ENCODE measurements at places on chromosomes 1 and 21.
A peak's percentile ranks its signal among the peaks of the same experiment; 100 is the strongest.

- DNase-seq, result no peak
These were observed 20.3 kb downstream of the STK40 start for GRCh38 chr1:36365381-36365780.

DNA sequence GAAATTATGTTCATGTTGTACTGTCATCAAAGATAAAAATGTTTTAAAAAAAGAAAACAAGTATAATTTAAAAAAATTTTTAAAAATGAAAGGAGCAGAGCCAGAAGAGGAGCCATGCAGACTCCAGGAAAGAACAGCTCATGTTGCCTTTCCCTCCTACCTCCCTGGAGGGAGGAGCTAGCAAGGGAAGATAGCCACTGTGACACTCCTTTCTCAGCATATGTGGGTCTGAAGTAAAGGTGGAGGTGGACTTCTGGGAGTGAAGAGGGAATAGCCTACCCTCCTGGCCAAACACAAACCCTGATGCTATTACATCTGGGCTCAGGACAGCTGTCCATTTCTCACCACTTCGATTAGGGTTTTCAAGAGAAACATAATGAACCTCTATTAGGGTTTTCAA is 54.2 kb downstream of the SLC2A1 start:
- no peak for DNase-seq

DNA sequence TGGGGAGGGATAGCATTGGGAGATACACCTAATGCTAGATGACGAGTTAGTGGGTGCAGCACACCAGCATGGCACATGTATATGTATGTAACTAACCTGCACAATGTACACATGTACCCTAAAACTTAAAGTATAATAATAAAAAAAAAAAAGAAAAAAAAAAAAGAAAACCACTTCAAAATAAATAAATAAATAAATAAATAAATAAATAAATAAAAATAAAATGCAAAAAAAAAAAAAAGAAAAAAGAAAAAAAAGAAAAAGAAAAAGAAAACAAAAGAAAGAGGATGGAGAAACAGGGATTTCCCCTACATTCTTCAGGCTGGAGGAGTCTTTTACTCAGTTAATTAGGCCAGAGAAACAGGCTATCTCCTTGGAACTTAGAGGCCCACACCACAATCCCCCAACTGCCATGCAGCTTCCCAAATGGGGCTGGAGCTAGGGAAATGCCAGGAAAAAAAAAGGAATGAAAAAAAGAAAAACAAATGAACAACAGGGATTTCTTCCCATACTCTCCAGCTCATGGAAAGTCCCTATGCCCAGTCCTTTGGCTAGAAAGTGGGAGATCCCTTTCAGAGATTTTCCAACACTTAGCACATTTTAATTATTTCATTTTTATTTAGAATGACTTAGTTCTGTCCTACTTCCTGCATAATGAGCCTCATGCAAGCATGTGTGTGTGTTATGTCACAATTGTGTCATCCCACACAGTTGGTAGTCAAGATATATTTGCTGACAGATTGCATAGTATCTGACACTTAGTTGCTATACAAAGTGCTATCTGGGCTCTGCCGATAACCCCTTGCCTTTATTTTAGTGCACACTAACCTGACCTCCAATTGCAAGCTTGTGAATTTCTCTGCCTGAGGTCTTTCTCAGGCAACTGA is 486.4 kb downstream of the PLPP3 start:
- DNase-seq, result no peak

DNA sequence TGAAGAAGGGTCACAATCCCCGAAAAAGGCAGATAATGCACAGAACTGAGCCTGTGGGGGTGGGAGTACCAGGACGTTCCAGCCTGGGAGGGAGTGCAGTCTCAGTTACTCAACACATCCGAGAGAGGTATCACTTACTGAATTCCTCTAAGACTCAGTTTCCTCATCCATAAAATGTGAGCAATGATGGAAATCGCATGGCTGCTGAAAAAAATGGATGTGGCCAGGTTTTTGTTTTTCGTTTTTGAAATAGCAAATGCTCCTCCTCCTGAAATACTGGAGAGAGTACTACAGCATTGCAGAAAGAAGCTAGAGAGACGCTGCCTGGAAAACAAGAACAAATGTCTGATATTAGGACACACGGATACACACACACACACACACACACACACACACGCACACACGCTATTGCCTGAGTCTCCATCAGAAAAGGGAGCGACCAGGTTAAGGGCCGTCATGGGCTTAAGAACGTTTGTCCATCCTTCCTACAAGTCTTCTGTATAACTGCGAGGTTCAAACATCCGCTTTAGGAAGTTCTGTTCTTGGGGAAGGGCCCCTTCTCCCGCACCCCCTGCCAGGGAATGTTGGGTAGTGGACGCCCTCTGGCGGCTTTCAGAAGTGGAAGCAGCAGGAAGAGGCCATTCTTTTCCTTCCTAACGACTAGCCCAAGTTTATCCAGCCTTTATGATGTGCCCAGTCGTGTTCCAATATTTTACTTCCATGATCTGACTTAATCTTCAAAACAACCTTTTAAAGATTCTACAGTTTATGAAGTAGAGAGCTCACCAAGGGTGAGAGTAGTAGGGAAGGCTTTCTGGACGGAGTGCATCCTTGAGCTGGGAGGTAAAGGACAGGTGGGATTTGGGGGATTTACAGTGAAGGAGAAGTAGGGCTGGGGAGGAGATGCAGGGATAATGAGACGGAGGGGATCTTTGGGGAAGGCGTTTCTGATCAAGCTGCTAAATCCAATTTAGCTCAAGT is 699 bp upstream of the NES start:
- DNase-seq, result no peak

DNA sequence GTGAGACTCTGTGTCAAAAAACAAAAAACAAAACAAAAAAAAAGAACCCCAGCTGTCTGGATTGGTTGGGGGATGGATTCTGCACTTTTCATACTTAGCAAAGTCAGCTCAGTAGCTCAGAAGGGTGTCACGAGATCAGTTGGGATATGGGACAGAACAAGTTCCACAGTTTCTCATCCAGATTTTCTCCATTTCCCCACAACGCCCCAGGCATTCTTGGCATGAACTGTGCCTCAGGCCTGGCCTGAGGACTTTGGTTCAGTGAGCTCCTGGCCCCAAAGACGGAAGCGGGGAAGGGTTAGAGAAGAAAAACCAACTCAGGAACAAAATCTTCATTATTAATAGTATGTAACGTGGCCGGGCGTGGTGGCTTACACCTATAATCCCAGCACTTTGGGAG is 1.9 kb downstream of the AKR7A2 start:
- DNase-seq, result no peak

- no peak for DNase-seq
These were observed 286.0 kb downstream of the HLX start for GRCh38 chr1:221164951-221165838.

GRCh38 chr1:154869351-154870114 is 548 bp downstream of the KCNN3 start:
- no peak for DNase-seq

DNA sequence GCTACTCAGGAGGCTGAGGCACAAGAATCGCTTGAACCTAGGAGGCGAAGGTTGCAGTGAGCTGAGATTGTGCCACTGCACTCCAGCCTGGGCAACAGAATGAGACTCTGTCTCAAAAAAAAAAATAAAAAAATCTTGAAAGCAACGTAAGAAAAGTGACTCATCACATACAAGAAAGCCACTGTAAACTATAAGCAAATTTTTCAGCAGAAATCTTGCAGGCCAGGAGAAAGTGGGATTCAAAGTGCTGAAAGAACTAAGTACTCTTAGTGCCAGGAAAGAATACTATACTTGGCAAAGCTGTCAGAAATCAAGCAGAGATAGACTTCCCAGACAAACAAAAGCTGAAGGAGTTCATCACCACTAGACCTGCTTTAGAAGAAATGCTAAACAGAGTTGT is 4.4 kb upstream of the HMGN1 start:
- no peak for DNase-seq

DNA sequence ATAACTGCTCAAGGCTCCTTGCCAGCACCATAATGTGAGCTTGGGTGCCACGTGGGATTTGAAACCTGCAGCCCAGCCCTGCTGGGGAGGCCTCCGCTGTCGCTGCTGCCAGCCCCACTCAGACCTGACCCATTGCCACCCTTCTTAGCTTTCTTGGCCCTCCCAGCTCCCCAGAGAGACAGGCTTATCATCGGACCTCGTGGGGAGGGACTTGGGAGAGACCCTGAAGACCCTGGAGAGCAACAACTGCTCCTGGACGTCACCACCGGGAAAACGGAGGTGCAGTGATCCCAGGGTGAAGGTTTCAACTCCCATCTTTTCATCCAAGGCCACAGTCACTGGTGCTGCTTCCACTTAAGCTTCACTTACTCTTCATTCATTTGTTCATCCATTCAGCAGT is 596.1 kb downstream of the PTPRU start:
- no peak for DNase-seq

DNA sequence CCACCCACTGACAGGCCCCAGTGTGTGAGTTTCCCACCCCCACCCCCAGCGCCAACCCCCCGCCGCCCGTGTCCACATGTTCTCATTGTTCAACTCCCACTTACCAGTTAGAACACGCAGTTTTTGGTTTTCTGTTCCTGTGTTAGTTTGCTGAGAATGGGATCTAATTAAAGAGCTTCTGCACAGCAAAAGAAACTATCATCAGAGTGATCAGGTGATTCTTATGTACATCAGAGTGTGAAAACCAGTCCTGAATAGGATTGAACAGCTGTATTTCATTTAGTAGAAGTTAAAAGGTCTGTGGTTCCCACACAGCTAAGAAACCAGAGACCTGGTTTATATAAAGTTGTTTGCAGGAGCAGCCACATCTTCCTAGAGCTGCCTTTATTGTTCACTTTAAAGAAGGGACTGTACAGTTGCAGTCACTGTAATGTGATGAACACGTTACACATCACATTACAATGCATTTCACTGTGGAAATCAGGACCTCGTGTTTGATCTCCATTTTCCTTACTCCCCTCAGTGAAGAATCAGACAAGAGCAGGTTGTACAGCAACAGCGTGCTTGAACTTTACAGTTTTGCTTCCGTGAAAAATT is 1.2 kb downstream of the GBP6 start:
- no peak for DNase-seq

DNA sequence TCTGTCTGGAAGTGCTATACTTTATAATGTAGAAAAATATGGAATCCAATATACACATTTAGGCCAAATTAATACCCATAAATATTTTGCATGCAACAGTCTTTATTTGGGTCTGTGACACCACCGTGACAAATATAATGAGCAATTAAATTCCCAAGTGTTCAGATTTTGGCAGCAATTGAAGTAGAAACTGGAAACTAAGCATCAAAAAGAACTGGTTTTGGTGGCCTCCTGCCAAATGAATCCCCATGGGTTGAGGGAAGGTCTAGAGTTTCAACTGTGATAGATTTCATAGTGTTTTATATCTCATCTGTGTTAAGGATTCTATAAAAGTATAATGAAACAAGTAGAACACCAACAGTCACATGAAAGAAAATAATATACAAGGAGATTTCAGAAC is 88.4 kb downstream of the DPYD start:
- no peak for DNase-seq

- DNase-seq, result no peak
These were observed 27.3 kb downstream of the STUM start for GRCh38 chr1:226575739-226576378.

- DNase-seq, result peak; percentile 42
These were observed 126.0 kb downstream of the NR5A2 start for GRCh38 chr1:200153277-200154055.

- DNase-seq, result no peak
These were observed 4.4 kb downstream of the TMEM200B start for GRCh38 chr1:29119121-29119929.

DNA sequence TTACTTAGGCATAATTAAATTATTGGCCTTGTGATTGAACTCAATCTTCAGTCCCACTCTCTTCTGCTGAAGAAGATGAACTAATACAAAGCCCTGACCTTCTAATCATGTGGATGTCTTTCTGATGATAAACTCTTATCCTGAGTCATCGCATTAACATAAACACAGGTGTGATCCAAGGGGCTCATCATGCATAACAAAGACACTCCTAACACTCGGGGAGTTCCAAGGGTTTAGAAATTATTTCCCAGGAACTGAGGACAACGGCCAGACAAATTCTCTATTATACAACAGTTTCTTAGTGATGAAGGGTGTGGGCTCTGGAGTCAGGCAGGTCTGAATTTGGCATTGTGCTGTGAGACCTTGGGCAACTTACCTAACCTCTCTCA is 18.0 kb downstream of the DUSP10 start:
- no peak for DNase-seq

DNA sequence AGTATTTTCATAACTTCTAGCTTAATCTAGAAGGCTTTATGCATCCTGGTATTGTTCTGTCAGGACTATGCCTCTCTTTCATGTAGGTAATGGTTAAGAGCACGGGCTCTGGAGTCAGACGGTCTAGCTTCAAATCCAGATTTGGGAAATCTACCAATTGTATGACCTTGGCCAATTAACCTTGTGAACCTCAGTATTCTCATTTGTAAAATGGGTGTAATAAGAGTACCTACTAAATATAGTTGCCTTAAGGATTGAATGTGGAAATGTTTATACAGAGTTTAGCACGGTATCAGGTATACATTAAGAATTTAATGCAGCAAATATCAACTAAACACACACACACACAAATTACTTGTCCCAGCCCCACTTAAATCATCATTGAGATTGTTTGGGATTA is 97.3 kb upstream of the RAB3GAP2 start:
- DNase-seq, result no peak

GRCh38 chr1:211424018-211424417 is 67.9 kb downstream of the RD3 start:
- no peak for DNase-seq

DNA sequence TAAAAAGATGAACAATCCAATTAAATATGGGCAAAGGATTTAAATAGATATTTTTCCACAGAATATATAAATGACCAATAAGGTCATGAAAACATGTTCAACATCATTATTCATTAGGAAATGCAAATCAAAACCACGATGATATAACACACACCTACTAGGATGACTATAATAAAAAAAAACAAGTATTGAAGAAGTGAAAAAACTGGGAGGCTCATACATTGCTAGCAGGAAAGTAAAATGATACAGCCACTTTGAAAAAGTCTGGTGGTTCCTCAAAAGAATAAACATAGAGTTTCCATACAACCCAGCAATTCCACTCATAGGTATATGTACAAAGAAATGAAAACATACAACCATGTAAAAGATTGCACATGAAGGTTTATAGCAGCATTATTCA is 75.7 kb upstream of the RAB4A start:
- no peak for DNase-seq

GRCh38 chr1:182677397-182678098 is 6.8 kb downstream of the RGS8 start:
- no peak for DNase-seq

- no peak for DNase-seq
These were observed 145.3 kb downstream of the NTNG1 start for GRCh38 chr1:107286125-107286524.

- no peak for DNase-seq
These were observed 28.7 kb downstream of the RPRD2 start for GRCh38 chr1:150392627-150393026.

DNA sequence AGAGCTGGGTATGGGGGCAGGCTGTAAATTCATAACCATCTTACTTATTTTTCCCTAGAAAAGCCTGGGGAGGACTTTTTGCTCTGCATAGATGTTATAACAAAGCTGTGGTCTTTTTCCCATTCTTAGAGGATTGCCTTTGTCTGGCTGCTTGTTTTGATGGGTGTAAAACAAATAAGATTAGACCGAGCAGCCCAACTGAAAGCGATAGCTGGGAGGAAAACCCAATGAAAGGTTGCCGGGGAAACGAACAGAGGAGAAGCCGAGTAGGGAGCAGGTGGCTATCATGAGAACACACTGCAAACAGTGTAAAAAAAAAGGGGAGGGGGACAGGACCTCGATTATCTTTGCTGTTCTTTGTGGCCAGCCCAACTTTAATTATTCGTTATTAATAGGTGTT is 1.9 kb downstream of the ELAVL4 start:
- DNase-seq, result no peak

GRCh38 chr1:236659792-236660587 is 26.3 kb upstream of the ACTN2 start:
- no peak for DNase-seq
